Mesothelial cell of epicardium (in vitro differentiated cells): ENCODE measurements at places on chromosomes 5 and 9.

DNA sequence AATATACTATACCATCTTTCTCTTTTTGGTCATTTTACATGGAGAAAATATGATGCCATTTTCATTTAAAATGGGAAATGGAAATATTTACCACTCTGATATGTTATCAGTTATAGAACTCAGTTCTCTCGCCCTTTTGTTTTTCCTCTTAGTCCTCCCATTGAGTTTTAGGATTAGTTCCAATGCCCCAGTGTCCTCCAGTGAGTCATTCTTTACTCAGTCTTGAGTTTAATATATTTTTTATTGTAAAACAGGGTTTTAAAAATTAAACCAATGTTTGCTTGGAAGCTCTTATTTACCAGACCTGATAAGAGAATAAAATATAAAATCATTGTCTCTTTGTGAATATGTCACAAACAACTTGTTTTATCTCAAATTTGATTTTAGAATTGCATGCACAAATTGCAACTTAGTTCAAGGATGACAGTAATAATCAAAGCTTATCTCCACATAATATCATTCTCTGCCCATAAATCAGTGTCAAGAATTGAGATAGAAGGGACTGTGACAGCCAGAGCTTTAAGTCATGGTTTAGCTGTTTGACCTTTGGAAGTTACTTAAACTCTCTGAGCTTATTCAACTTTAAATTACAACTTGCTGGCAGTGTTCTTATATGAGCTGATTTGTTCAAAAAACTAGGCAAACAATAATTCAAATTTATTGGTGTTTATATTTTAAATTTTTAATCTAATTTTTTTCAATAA is 166.4 kb downstream of the PAM start:
- DNase-seq = no peak

- DNase-seq = no peak
Measured at GRCh38 chr5:43616535-43616934, 13.6 kb downstream of the NNT start.

GRCh38 chr5:147821766-147822165 is 9.7 kb downstream of the SPINK1 start:
- no peak for DNase-seq

DNA sequence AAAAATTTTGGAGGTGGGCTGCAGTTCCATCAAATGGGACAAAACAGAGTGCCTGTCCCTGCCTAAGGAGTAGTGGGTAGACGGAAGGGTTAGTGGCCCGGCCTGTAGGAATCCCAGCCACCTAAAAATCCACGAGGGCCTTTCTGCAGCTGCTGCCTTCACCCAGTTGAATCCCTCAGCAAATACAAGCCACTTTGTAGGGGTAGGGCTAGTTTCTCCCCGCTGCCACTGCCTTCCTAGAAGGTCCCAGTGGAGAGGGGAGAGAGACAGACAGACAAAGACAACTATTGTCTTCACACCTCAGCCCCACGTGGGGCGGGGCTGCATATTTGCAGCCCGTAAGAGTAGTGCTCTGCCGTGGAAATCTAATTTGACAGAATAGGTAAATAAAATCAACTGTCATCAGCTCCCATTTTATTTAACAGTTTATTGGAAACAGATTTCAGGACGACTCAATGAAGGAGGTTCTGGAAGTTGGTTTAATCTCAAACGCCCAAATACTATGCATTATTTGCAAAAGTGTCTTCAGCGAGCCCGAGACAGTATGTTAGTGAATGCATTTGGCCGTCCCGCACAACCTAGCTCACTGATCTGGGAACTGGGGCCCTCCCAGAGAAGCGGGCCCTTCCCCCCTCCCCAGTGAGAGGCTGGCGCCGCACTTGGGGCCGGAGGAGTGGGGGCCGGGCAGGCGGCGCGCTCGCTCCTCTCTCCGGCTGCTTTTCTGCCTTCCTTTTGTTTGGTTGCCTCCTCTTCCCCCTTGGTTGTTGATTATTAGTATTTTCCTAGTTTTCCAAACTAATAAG is 67.6 kb upstream of the TBCA start:
- DNase-seq = no peak
